Fibroblast of villous mesenchyme (primary cell): ENCODE measurements at places on chromosomes 1 and 21. TPM values are rescaled to one million over a fixed set of nuclear protein-coding genes. Genes with fewer than 3 reads are reported as not detected.

LRRC8C gene
- 9.3 and 10.8 TPM in 2 replicates for total RNA-seq

LRRC38 gene
- total RNA-seq, result not detected in 2 replicates

DNA sequence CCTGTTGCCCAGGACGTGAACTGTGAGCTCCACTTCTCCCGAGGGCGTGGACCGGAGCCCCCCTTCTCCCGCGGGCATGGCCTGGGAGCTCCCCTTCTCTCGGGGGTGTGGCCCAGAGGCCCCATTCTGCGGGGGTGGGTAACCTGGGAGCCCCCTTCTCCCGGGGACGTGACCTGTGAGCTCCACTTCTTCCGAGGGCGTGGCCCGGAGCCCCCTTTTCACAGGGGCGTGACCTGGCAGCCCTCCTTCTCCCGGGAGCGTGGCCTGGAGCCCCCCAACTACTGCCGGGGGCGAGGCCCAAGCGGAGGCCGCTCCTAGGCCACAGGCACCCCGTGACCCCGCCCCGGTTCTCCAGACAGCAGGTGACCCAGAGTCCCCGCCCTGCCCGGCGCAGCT is 320 bp downstream of the C1orf174 start:
- no peak for DNase-seq

FAM72C gene
- total RNA-seq, result 0.64 and 1.3 TPM in 2 replicates

HNRNPU gene
- 209 and 324 TPM in 2 replicates for total RNA-seq
